ENCODE measurements at places on chromosomes 5 and 9.

- DNase-seq, result no peak
Measured at GRCh38 chr5:156526081-156526925, 199.3 kb downstream of the SGCD start.

DNA sequence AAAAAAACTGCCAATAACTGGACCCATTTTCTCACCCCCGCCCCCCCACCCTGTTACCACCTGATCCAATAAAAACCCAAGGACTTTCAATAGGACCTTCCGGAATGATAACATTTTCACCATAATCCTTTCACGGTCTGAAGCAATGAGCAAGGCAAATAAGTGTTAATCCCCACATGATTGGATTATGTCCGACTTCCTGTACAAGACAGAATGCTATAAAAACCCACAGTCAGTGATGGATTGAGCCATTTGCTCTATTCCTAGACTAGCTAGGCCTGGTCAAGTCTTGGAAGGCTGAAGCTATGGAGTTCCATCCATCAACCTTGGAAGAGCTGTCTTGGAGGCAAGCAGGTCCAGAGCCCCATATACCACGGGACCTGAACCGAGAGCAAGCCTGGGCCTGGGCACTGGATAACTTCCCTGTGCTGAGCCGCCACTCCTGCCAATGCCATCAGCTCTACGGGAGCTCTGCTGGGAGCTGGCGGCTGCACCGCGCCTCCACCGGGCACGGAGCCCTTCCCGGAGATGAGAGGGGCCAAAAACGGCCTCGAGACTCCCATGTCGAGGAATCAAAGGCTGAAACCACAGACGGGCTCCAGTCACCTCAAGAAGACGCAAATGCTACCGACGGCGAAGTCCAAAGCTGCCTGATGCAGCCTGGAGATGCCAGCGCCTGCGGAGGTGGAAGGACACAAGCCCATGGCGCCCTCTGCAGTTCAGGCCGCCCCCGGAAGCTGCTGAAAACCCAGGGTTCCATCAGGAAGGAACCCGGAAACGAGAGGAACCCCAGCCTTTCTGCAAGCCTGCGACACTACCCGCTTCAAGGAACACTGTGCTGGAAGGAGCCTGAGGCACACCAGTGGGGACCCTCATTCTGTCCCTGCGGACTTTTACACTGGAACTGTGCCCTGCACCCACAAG is 69.2 kb downstream of the ANXA2R start:
- no peak for DNase-seq

DNA sequence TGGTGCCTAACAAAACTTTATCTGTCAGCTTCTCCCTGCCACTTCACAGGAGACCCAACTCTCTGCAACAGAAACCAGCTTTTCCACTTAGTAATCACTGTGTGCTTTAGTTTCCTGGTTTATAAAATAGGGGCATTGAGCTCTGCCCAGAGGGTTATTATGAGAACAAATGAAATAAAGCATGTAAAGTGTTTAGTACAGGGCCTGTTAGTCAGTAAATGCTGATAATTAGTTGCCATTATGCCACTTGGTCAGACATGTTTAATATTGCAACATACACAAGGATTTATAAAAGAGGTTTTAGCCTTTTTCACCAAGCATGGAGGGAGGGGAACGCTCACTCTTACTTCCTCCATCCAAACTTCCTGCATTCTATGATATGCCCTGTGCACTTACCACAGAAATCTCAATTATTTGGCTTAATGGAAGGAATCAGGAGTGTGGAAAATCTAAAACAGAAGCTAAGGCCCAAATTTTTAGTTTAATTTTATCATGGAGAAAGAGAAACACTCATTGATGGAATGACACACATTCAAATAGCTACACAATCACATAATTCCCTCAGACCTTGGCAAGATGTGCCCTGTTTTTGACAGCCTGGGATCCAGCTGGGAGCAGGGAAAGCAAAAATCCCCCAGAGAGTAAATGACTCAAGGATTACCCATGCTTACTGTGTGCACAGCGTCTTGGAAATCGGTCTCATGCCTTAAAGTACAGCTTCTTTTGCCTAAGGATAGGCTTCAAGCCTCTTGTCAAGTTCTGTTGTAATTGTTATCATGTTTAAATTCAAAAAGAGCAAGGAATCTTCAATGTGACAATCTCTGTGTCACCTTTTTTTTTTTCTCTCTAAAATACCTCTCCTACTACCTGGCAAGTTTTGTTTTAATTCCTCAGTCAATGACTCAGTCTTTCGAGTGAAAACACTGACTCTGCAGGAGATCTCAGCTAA is 34.0 kb downstream of the ZNF474 start:
- DNase-seq, result no peak

- DNase-seq, result no peak
Measured at GRCh38 chr9:25350011-25350410, 328.2 kb downstream of the TUSC1 start.

DNA sequence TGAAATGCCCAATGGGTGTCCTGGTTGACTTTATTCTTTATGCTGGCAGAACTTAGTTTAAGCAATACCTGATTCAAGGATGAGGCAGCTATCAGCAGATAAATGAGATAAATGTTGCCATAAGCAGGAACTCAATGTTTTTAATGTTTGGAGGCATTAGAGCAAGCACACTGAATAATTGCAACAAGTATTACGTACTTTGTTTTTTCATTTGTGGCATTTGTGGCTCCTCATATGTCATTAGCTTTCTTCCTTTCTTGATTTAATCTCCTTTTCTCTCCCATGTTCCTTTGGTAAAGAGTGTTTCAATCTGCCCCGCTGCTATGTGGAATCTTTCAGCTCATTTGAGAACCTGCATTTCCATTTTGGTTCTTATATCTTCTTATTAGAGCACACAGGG is 6.4 kb upstream of the NR3C1 start:
- DNase-seq, result no peak

- no peak for DNase-seq
Measured at GRCh38 chr5:77356740-77357139, 135.4 kb downstream of the WDR41 start.

DNA sequence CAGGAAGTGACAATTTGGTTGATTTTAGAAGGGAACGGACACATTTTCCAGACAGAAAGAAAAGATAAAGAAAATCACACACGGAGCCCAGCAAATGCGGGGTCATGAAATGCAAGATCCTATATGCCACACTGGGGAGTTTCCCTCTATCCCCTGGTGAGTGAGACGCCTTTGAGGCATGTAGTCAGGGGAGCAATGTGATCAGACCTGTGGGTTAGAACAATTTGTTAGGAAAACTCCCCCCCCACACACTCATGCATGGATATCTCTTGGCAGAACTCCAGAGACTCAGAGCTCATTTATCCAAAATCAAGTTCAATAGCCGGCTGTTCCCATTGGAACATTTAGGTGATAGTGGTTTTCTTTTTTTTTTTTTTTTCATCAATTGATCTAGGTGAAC is 71.7 kb upstream of the TRIO start:
- no peak for DNase-seq

DNA sequence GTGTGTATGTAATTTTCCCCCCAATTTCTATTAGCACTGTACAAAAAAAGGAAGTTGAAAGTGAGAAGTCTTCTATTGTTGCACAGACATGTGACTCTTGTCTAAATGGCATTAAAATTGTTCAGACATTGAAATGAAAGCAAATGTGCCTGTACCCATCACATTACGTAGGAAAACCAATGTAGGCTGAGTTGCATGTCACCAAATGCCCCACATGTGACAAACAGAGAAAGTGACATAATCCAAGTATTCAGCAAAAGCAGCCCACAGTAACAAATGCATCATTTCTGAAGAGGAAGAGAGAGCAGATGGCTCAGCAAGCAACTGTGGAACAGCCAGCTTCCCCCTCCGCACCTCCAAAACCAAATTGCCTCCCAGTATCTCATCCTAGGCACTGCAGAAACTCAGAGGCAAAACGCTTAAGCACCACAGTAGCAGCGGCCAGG is 161.5 kb upstream of the NR4A3 start:
- no peak for DNase-seq

DNA sequence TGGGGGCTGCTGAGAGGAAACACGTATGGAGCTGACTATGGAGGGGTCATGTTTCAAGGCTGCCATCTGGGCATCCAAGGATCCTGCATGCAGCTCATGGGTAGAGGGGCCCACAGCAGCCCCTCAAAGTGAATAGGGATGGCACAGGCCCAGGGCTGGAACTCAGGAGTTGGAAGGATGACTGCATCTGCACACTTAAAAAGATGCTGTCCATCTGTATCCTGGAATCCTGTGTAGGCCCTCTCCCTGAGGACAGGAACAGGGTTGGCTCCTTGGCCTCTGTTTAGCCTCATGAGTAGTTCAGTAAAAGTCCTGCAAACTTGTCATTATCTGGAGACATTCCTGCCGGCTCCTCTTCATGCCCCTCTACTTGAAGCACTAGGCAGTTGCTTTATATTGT is 4.0 kb downstream of the BNIP1 start:
- no peak for DNase-seq

GRCh38 chr9:17928228-17928627 is 349.4 kb downstream of the SH3GL2 start:
- DNase-seq, result no peak

GRCh38 chr5:97192580-97193354 is 9.7 kb upstream of the RIOK2 start:
- DNase-seq, result no peak

DNA sequence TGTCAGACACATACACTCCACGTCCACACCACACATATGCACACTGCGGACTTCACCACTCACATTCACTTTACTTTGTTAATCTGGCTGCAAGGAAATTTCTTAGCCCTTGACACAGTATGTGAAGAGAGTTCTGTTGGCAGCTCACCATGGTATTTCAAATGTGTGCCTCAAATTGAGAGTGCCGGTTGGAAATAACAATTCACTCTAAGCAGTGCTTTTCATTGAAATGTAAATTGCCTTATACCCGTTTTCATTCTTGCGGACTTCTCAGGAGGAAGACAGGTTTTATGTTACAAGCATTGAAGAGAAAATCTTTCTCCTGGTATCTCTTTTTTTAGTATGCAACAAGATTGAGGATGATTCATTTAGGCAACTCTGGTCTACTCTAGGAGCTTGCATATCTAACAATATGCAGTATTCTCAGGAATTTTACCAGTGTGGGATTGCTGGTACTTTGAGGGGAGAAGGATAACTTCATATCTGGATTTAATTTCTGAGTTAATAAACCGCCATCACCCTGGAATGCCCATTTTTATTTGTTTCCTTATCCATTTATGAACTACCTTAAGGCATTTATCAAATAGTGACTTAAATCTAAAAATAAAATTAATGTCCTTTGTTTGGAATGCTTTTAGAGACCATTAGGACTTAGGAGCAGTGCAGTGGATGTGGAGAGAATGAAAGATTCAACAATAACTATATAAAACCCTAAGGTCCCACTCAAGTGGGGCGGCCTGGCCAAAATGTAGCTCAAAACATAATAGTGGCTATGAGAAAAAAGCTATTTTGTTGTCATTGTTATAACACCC is 87.0 kb downstream of the IQGAP2 start:
- no peak for DNase-seq

DNA sequence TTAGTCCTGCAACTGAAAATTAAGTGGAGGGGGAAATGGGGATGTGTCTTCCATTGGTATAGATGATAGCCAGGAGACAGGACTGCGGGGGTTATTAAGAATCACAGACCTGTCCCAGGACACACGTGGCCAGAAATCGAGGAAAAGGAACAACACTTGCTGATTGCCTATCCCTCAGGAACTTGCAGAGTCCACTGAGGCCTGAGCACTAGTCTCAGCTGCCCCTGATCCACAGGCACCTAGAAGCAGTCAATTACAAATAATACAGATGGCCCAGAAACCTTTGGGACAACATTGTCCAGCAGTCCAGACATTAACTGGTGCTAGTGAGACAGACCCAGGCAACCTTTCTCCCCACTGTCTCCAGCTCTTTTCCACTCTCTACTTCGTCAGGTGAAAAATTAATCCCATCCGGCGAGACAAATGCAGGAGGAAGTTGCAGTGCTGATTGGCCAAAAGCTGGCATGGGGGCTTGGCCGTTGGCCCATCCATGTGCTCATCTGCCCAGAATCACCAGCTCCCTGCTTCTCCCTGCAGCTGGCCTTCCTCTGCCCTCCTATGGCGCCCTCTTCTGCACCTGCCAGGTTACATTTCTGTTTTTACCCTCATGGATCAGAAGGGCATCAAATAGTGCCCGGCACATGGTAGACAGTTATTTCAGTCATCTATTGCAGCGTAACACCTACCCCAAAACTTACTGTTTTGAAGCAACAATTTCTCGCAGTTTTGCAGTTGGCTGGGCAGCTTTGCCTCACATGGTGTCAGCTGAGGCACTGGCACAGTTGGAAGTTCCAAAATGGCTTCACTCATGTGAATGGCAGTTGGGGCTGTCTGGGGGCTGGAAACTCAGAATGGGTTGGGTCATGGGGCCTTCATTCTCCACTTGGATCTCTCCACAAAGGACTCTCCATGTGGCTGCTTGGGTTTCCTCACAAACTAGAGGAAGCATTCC is 3.6 kb upstream of the B4GALT1 start:
- DNase-seq, result peak; percentile 41

GRCh38 chr5:160213537-160213936 is 15.8 kb upstream of the FABP6 start:
- DNase-seq, result no peak

- no peak for DNase-seq
Measured at GRCh38 chr5:50967563-50968355, 301.3 kb downstream of the PARP8 start.

GRCh38 chr9:2158766-2159430 is 143.8 kb downstream of the SMARCA2 start:
- DNase-seq, result no peak

DNA sequence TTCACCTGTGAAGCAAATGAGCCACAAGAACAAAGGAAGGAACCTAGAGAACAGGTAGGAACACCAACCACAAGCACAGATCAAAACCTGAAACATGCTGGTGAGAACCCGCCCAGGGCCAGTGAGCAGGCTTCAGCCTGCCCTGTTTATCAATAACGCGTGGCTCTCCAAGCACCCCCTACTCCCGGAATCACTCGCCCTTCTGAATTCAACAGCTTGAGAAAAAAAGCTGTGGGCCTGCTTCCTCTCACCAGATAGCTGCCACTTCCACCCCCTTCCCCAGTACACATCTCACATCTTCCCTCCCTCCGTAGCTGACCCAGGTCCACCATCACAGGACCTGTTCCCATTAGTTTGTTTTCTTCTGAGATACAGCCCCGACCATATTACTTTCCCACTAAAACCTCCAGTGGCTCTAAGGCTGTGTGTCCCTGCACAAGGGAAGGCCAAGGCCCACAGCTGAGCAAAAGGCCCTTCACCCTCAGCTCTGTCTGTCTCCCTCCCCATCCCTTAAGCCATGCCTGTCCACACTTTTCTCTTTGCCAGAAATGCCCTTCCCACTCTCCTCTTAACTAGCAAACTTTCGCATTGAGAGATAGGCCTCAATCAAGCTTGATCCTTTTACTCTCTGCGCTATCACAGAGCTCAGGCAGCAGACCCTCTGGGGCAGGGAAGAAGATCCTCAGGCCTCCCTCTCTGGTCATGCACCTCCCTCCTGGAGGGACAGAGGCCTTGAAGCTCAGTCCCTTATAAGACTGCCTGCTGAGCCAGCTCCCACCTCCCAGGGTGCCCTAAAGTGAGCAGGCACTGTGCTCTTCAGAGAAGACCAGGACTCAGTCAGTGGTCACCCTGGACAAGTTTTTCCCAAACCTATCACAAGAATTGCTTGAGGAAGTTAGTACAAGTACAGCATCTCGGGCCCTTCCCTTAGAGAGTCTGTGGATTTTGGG is 30.1 kb downstream of the B4GALT1 start:
- DNase-seq, result no peak
